ENCODE measurements at places on chromosomes 1 and 21.

DNA sequence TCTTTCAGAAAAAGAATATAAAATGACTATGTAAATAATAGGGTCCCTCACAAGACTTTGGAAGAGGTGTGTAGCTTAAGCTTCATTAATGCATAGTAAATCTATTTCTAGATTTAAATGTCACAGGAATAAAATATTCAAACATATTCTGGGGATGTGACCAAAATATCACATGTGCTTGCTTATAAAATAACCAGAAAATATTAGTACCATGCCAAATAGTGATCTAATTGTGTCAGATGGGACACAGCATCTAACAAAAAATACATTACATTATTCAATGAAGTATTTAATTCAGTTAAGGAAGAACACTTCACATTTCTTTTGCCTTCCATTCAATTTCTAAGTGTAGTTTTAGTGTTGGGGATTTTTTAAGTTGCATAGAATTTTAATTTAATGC is 179.5 kb downstream of the LRRC40 start:
- DNase-seq, result no peak

- DNase-seq, result no peak
Observed at GRCh38 chr1:108072212-108072611, 107.2 kb upstream of the VAV3 start.

DNA sequence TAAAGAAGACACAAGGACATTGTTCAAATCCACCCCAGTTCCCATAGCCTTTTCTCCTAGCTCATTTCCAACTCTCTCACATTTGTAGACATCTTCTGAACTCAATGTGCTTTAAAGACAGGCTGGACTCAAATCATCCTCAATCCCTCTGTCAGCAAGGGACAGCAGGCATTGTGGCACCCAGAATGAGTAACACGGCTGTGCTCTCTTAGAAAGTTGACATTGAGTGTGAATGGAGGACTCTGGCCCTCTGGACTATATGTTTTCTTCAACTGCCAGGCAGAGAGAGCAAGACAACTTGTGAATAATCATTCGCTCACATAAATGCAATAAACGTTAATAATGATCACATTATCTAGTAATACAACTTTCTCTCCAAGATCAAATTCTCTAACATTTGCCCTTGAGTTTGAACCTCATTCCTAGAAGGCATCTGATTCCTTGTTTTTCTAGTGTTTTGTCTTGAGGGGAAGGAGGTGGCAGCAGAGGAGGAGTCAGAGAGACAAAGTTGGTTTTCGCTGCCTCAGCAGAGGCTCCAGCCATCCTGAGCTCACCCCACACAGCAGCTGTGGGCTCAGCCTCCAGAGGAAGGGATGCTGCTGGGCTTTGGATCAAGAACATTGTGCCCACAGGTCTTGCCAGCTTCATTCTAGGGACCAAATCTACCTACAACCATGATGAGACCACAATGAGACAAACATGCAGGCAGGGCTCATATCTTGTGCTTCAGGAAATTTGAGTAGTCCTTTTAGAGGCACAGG is 85.1 kb downstream of the BCAR3 start:
- no peak for DNase-seq

DNA sequence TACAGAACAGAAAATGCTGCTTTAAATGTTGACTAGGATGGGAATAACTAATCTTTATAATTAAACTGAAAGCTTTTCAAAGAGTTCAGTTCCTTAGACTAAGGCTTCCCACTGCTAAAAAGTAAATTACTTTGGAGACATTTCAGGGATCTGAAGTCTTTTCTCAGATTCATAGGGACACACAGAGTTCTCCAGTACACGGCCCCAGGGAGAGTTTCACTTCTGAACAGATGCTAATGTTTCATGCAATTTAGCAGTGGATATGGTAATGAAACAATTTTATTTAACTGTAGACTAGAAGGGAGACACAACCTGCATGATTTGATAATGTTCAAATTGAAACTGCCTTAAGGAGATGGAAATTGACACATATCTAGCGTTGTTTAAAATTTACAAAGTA is 1282.6 kb downstream of the NCAM2 start:
- no peak for DNase-seq

GRCh38 chr1:19452221-19452663 is 33.1 kb downstream of the CAPZB start:
- no peak for DNase-seq

DNA sequence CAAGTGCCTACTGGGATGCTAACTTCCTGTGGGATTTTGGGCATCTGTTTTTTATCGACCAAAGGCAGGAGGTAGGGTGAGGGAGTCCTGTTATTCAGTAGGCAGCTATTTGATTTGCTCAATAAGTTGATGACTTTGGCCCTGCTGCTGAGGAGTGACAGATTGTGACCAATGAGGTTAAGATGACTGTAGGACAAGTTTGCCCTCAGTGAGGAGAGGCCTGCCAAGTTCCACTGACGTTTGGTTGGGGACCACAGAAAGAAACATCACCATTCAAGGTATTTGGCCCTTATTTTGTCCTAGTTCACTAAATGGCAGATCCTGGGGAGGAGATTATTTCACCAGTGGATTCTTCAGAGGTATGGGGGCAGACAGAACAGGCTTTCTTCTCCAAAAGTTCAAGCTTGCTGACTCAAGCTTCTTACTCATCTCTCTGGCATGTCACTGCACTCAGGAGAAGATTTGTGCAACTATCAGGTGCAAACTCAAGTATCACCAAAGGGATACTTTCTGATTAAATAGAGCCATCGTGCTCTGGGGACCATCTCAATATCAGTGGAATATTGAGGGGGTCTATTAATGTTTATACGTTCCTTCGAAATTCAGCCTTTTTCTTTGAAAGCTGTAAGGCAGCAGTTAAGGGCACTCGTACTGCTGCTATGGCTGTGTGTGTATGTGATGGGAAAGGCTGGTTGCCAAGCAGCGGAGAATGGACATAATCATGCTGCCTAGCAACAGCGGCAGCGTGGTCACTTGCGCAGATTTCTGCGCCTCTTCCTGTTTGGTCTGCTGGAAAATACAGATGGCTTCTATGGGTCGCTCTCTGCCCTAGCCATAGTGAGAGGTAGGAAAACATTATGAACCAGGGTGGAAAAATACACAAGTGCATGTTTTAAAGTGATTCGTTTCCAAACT is 78.7 kb downstream of the PBX1 start:
- no peak for DNase-seq
